ENCODE measurements at places on chromosomes 11 and 22.

GRCh38 chr11:134346101-134346975, 14.6 kb downstream of the GLB1L2 start:
- DNase-seq: no peak

- no peak for DNase-seq
Observed at GRCh38 chr11:23875176-23875850, 621.5 kb upstream of the LUZP2 start.

DNA sequence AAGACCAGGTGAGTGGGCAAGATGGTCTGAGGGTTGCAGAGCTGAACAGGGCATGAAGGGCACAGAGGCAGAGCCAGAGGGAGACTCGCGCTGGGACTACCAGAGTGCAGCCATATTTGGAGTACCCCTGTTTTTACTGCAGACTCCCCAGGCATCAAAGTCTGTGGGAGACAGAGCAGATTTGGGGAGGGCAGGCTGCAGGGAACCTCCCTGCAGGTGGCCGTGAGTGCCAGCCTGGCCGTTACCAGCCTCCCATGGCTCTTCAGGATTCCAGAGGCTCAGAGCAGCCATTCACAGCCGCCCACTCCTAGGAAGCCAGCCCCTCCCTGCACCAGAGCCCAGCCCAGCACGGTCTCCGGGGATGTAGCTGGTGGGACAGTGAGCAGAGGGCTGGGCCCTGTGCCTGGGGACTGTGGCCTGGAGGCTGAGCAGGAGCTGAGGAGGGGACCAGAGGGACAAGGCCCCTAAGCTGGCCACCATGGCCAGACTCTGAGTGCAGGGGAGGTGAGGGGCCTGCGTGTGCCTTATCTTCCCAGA, at the start of gene SEPTIN3:
Gene SEPTIN3 (plus strand): TSS at position 334 of the 537 bp plus-strand sequence. CDS start 2,050 bp downstream, outside the sequence.
- DNase-seq: no peak

DNA sequence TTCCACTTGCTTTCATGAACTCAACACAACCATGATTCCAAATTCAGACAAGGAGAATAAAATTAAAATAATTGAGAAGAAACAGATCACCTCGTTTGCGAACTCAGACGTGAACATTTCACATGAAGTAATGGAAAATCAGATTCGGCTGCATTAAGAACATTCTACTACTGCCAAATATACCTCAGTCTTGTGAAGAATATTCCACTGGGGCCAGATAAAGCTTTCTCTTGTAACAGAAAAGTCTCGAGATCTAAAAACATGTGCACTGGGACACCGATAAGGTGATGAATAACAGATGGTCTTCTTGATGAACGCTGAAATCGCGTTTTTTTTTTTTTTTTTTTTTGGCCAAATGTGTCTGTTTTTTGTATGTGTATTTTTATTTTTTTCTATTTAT, 761.1 kb downstream of the BRD1 start:
- no peak for DNase-seq

- no peak for DNase-seq
Observed at GRCh38 chr11:122037911-122038310, 78.1 kb downstream of the BLID start.

DNA sequence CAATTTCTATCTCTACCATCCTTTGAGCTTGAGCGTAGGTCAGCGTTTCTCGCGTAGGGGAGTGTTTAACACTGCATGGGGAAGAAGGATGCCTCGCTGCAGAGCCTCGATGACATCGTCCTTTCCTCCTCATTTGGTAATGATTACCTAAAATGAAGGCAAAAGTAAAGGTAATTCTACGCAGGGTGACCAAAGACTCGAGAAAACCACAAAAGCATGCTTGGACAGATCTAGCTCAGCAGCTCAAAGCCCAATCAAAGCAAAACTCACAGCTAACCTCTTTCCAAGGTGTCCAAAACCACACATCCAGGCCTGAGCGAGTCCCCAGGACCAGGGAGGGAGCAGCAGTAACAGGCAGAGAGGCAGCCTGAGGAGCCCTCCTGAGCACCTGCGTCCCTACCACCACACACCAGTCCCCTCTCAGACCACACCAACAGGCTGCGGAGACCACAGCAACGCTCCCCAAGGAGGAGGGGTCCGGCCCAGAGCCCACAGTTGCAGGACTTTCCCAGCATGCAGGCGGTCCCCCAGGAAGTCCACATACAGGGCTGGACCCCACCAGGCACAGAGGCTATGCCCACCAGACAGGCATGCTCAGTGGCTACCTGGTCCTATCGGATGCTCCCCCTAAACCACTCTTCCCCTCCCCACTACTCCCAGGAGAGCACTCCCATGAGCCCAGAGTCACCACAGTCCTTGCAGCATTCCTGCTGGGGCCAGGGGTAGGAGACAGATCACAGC, 3.3 kb downstream of the BRD1 start:
- DNase-seq: no peak

GRCh38 chr11:112795142-112795815, 165.9 kb upstream of the NCAM1 start:
- DNase-seq: peak; percentile 46

DNA sequence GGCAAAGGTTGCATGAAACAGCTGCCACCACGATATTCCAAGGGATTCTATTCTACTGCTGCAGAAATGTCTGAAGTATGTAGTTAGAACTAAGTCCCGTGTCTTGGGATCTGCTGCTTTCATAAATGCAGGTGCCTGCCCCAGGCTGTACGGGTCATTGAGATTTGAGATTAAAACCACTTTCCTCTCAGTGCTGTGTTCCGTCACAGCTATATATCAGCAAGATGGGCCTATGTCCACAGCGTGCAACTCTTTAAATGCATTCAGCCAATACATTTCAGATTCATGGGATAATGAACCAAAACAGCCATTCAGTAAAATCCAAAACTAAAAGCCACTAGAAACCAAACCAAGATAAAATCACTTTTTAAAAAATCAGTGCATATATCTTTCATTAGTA, 107.3 kb upstream of the LUZP2 start:
- DNase-seq: no peak

DNA sequence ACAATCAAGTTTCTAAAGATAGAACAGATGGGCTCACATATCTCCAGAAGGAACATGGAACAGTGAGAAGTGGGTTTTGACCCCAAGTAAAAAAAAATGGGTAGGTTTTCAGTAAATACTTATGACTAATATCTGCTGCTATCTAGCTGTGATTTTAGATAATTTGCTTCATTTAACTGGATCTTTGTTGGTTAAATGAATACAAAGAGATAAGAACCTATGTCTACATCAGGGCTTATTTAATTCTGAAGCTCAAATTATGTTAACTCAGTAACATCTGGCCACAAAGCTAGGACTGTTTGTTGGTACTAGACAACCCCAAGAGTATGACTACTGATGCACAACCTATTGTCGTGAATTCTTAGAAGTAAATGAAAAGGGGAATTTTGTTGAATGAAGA, 144.4 kb upstream of the SESN3 start:
- DNase-seq: no peak

GRCh38 chr11:119362741-119363080, 16.2 kb upstream of the MFRP start:
- no peak for DNase-seq

GRCh38 chr11:57343825-57344224, 5.7 kb downstream of the P2RX3 start:
- DNase-seq: no peak

DNA sequence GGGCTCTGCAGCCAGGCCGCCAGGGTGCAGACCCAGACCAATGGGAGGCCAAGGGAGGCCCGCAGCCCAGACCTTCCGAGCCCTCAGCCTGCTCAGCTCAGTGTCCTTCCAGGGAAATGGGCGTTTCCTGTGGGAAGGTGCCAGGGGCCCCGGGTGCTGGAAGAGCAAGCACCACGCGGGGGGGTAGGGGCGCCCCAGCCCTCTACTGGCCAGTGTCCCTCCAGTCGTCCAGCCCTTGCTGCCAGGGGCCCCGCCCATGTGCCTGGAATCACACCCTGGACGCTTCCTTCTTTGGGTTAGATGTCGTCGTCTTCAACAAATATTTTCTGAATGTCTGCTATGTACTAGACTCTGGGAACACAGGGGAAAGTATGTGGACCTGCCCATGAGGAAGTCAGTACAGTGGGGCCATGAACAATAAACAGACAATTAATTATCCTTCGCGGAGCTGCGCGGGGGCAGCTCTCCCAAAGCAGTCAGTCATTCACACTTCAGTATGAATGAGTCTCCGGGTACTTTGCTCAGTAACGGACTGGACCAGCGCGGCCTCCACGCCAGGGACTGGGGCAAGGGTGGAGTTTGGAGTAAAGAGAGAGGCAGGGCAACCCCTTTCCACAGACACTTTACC, 60.2 kb downstream of the CDKN1C start:
- DNase-seq: no peak

GRCh38 chr22:35288116-35288515, 11.6 kb upstream of the TOM1 start:
- no peak for DNase-seq
